ENCODE measurements at places on chromosomes 2 and 18.

GRCh38 chr2:144578099-144578498, 58.2 kb upstream of the ZEB2 start:
- no peak for DNase-seq

GRCh38 chr2:232126301-232127099, 165.0 kb downstream of the DIS3L2 start:
- DNase-seq: no peak

- DNase-seq: no peak
Observed at GRCh38 chr2:202113571-202114142, 40.6 kb downstream of the KIAA2012 start.

GRCh38 chr18:55376387-55376786, 211.6 kb downstream of the TCF4 start:
- DNase-seq: no peak

GRCh38 chr2:122070241-122070731, 314.8 kb downstream of the TSN start:
- no peak for DNase-seq

GRCh38 chr2:18721038-18721922, 131.9 kb upstream of the NT5C1B start:
- DNase-seq: no peak

DNA sequence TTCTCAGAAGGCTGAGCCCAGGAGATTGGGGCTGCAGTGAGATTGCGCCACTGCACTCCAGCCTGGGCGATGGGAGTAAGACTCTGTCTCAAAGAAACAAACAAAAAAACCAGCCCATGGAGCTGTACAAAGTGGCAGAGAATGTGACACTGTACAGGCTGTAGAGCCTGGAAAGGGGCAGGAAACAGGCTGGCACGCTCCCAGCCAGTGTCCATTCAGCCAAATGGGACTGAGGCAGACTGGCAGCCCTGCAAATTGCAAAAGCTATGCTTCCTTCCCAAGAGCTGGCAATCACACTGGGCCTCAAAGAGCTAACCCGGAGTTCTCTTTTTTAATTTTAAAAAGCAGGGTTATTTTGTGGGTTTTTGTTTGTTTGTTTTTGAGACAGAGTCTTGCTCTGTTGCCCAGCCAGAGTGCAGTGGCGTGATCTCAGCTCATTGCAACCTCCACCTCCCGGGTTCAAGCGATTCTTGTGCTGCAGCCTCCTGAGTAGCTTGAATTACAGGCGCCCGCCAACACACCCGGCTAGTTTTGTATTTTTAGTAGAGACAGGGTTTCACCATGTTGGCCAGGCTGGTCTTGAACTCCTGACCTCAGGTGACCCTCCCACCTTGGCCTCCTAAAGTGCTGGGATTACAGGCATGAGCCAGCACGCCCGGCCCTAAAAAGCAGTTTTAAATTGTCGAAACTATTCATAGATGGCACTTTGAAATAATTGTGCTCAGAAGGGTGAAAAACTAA, 42.8 kb downstream of the SCRN3 start:
- DNase-seq: no peak

GRCh38 chr2:192687015-192687414, 492.3 kb upstream of the TMEFF2 start:
- no peak for DNase-seq

GRCh38 chr18:55322178-55322735, 265.7 kb downstream of the TCF4 start:
- DNase-seq: no peak

GRCh38 chr2:97908208-97908676, 87.5 kb downstream of the TMEM131 start:
- no peak for DNase-seq

GRCh38 chr2:109032229-109032820, 43.3 kb upstream of the EDAR start:
- DNase-seq: peak; percentile 27

- DNase-seq: peak; percentile 16
Observed at GRCh38 chr2:236352761-236353593, 88.8 kb upstream of the ASB18 start.

DNA sequence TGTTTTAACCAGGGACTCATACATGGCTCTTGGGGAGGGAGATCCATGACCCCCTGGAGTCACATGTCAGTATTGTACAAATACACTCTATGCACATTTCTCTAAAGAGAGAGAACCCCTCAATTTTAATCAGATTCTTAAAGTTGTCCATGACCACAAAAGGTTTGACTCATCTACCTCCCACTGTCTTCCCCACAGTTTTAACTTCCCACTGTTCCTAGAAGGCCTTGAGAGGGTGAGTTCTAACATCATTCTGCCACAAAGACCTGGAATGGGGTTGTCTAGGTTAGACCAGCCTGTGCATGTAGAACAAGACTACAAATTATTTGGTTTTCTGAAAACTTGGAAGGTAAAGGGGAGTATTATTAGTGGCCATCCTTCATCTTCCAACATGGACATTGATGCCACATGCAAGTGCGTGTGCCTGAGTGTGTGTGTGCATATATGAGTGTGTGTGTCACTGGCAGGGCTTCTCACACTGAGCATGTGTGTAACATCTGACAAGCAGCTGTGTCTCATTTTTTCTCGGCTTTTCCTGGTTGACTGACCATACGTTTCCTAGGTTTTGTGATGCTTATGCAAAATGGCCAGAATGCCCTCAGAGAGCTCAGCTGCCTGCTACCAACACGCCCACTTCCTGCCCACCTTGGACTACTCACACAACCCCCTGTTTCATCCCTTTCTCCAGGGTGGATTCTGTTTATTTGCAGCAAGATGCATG, 94.6 kb upstream of the LGALSL start:
- no peak for DNase-seq

- DNase-seq: no peak
Observed at GRCh38 chr2:147260241-147260640, 584.6 kb upstream of the ACVR2A start.

GRCh38 chr2:19895535-19895934, 6.2 kb downstream of the TTC32 start:
- no peak for DNase-seq

GRCh38 chr2:8893978-8894820, 56.8 kb upstream of the KIDINS220 start:
- no peak for DNase-seq

DNA sequence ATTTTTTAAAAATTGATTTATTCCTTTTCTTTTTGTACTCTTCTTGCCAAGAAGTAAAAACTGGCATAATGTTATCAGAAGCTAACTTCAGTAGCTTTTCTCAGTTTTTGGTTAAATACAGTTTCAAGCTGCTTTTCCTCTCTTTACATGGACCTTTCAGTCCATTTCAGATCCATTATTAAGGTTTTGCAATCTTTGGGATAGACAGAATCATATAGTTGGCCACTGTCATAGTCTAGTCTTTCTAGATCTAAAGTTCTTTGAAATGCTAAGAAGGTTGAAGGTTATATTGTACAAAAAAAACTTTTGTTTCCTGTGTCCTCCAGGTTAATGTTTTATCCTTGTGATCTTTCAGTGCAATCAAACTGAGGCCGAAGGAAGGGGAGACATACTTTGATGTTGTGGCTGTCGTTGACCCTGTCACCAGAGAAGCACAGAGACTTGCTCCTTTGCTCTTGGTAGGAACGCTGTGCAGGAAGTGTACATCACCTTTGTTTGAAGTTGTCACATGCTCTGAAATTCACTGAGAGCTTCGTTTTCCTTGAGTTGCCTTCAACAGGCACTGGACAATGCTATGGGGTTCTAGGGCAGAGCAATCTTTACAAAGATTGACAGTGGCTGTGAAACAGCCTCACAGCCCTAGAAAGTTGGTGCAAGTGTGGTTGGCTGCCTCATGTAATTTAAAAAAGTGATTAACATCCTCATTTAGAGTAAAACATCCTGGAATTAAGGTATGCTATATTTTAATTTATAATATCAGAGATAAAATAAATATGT, 79.1 kb downstream of the UGGT1 start:
- DNase-seq: no peak

DNA sequence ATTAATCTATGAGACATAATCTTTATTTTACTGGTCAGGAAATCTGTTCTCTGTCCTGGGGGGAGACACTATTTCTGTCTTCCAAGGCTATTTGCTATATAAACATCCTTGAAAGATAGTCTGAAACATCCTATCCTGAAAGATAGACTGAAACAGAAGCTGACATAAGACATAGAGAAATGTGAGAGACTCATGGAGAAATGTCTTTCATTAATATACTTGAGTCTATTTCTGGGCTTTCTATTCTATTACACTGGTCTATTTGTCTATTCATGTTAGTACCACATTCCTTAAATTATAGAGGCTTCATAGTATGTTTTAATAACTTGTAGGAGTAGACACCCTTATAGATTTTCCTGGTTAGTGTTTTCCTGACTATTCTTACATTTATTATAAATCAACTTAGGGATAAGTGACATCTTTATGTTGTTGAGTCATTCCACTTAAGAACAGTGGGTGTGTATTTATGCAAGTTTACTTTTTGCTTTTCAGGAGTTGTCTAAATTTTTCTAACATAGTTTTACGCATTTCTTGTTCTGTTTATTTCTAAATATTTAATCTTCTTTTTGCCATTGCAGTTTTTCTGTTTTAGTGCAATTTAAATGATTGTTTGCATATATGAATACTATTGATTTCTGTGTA, 244.9 kb upstream of the ZSWIM2 start:
- no peak for DNase-seq

- DNase-seq: no peak
Observed at GRCh38 chr2:138943470-138943869, 163.3 kb upstream of the NXPH2 start.

Data from stimulated activated CD4-positive, alpha-beta T cell treated with anti-CD3 and anti-CD28 coated beads, Interleukin-4, amount 100 ng/mL, for 4 hours (primary cell).